ENCODE measurements at places on chromosomes 6 and 20.
A peak's percentile ranks its signal among the peaks of the same experiment; 100 is the strongest.

DNA sequence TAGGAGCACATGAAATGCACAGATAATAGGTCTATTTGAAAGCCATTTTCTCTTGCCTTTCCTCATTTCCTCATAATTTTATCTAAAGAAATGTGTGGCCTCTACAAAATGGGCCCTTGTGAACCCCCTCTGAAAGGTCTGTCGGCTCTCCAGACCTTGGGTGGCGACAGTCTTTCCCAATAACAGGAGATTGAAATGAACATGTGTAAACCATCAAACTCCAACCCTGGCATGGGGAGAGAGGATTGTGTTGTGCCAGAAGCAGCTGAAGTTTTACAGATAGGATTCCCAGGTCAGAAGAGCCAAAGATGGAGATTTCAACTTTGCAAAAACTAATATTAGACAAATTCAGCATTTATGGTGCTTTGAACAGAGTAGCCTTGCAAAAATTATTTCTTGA is 277.1 kb upstream of the ECI2 start:
- no peak for DNase-seq

- no peak for DNase-seq
Measured at GRCh38 chr6:39411465-39411864, 89.0 kb upstream of the KCNK16 start.

GRCh38 chr6:151565940-151566339 is 72.1 kb downstream of the CCDC170 start:
- DNase-seq = no peak

- no peak for DNase-seq
Measured at GRCh38 chr6:52570291-52570700, 6.6 kb downstream of the TRAM2 start.

GRCh38 chr6:42898891-42899361 is 16.9 kb upstream of the PTCRA start:
- peak; percentile 62 for DNase-seq

GRCh38 chr6:152270301-152270925 is 366.7 kb downstream of the SYNE1 start:
- no peak for DNase-seq

- no peak for DNase-seq
Measured at GRCh38 chr6:75424618-75425548, 68.7 kb downstream of the FILIP1 start.

- DNase-seq = no peak
Measured at GRCh38 chr6:45000833-45001232, 327.3 kb upstream of the RUNX2 start.

DNA sequence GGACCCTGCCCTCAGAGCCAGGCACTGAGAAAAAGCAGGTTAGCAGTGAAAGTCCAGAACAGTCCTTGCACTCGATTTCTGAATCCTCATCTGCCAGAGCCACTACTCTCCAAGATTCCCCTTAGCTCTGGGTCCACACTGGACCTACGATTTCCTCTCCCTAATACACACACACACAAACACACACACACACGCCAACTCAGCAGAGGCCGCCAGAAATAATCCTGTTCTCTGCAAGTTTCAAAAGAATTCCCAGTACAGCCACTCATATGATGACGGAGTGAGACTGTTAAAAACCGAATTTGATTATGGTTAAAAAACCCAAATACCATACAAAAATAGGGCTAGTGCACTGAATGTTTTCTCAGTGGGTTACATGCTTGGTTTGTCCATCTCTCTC is 90.8 kb downstream of the GMPR start:
- no peak for DNase-seq

Measured in CD8-positive, alpha-beta T cell (primary cell).